ENCODE measurements at places on chromosomes 4 and X. TPM values are rescaled to one million over a fixed set of nuclear protein-coding genes. Genes with fewer than 3 reads are reported as not detected.

The THAP6 gene
- 19.1 TPM for total RNA-seq

The RBM47 gene
- 0.27 TPM for total RNA-seq

The DMRTC1 gene
- total RNA-seq, result 0.85 TPM

The RHOXF1 gene
- not detected for total RNA-seq

The SAT1 gene
- total RNA-seq, result 305 TPM

The SMIM31 gene
- not detected for total RNA-seq

The MAML3 gene
- total RNA-seq, result 2.9 TPM

The TACR3 gene
- not detected for total RNA-seq

The TMEM156 gene
- total RNA-seq, result 18.4 TPM

The MID2 gene
- total RNA-seq, result 16.9 TPM

The EVC2 gene
- total RNA-seq, result 1.1 TPM

The HSFX2 gene
- not detected for total RNA-seq

The POU3F4 gene
- not detected for total RNA-seq

The COL4A6 gene
- total RNA-seq, result not detected

The STARD8 gene
- total RNA-seq, result 0.22 TPM

The SPIN2B gene
- 7.9 TPM for total RNA-seq

The LINC00632 gene
- 9.4 TPM for total RNA-seq

The SPANXD gene
- total RNA-seq, result not detected

The MAP7D2 gene
- total RNA-seq, result 0.11 TPM

The SHROOM3 gene
- total RNA-seq, result not detected

The SORBS2 gene
- not detected for total RNA-seq

The MAGEA10 gene
- total RNA-seq, result not detected

The TMEM255A gene
- total RNA-seq, result not detected

The SLC2A9 gene
- 3.6 TPM for total RNA-seq

The LRAT gene
- not detected for total RNA-seq

The MAGEB1 gene
- total RNA-seq, result not detected

The IQSEC2 gene
- 2.2 TPM for total RNA-seq

The TRAM1L1 gene
- not detected for total RNA-seq

The F9 gene
- total RNA-seq, result not detected

The SPANXN4 gene
- not detected for total RNA-seq

The TCEAL2 gene
- 0.59 TPM for total RNA-seq

The RIPPLY1 gene
- total RNA-seq, result not detected

The PDCL2 gene
- not detected for total RNA-seq

The SPP1 gene
- total RNA-seq, result not detected

The GPAT3 gene
- 4.6 TPM for total RNA-seq

The PPARGC1A gene
- not detected for total RNA-seq

The PNCK gene
- total RNA-seq, result 0.70 TPM

The MAGEC3 gene
- not detected for total RNA-seq

Data from CD4-positive, alpha-beta T cell (primary cell).